Neural crest cell (in vitro differentiated cells): ENCODE measurements at places on chromosomes 11 and 22. TPM values are rescaled to one million over a fixed set of nuclear protein-coding genes. Genes with fewer than 3 reads are reported as not detected.

DNA sequence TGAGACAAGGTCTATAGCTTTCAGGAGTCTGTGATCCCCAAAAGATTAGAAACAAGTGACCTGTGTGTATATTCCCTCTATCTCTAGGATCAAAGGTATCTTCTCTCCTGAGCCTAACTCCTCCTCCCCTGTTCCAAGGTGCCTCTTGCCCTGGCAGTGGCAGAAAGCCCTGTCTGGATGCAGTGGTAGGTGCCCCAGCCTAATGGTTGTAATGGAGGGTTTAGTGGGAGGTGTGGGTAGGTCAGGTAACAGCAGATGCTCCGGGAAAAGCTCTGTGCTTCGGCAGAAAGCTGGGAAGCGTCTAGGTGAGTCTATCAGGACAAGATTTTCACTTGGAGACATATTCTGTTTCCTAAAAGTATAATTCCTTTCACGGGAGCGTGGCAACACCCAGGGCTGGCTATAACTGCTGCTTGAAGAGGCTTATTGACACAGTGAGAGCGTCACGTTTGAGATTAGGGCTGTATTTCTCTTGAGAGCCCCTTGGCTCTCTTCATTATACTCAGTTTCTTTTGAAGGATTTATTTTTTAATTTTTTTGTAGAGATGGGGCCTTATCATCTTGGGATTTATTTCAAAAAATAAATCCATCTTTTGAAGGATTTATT is 49.5 kb downstream of the PRR5L start:
- no peak overlapping the region for H3K4me3 ChIP-seq
- H3K4me1 ChIP-seq: peaks cover 19% of the 10 kb centered on the region
- H3K27me3 ChIP-seq: no peaks in the 10 kb centered on the region
- H3K27ac ChIP-seq: no peak overlapping the region

DNA sequence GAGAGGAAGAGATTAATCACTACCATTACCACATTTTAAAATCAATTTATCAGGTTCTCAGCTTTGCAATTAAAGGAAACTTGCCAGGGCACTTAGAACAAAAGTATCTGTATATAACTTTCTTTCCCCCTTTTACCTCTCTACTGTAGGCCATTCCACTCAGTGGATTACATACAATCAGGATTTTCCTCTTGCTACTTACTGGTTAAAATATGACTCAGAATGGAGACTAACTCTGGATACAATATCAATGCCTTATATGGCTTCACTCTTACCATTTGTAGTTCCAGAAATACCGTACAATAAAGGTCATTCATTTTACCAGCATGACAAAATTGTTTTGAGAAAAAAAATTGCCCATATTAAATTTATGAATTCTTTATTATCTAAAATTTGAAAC is 706.8 kb downstream of the KCNA4 start:
- H3K36me3 ChIP-seq: no peaks in the 10 kb centered on the region
- peaks cover 5% of the 10 kb centered on the region for H3K4me1 ChIP-seq
- H3K27ac ChIP-seq: no peak overlapping the region
- no peaks in the 10 kb centered on the region for H3K27me3 ChIP-seq

GRCh38 chr22:35872451-35872850 is 154.8 kb downstream of the APOL5 start:
- no peak overlapping the region for H3K27ac ChIP-seq
- peaks cover 3% of the 10 kb centered on the region for H3K36me3 ChIP-seq
- no peaks in the 10 kb centered on the region for H3K27me3 ChIP-seq
- no peak overlapping the region for H3K4me3 ChIP-seq
- no peak for DNase-seq
- peaks cover 9% of the 10 kb centered on the region for H3K4me1 ChIP-seq

- no peak for DNase-seq
- H3K36me3 ChIP-seq: peaks cover 20% of the 10 kb centered on the region
- peak overlapping the region; percentile 56 for H3K4me3 ChIP-seq
- peaks cover 79% of the 10 kb centered on the region for H3K4me1 ChIP-seq
Observed at GRCh38 chr11:44833877-44834452, 107.2 kb downstream of the TSPAN18 start.

GRCh38 chr11:57325735-57326048 is 940 bp upstream of the TNKS1BP1 start:
- no peak for DNase-seq
- H3K27me3 ChIP-seq: no peaks in the 10 kb centered on the region
- peak overlapping the region; percentile 95 for H3K4me3 ChIP-seq
- peaks cover 58% of the 10 kb centered on the region for H3K4me1 ChIP-seq
- peaks cover 34% of the 10 kb centered on the region for H3K36me3 ChIP-seq

GRCh38 chr11:109130910-109131309 is 291.1 kb upstream of the C11orf87 start:
- H3K27me3 ChIP-seq: no peaks in the 10 kb centered on the region
- H3K27ac ChIP-seq: no peak overlapping the region
- no peaks in the 10 kb centered on the region for H3K4me1 ChIP-seq
- no peak for DNase-seq

GRCh38 chr22:26535603-26535908 is 23.3 kb upstream of the TFIP11 start:
- no peak overlapping the region for H3K4me3 ChIP-seq
- H3K36me3 ChIP-seq: no peaks in the 10 kb centered on the region

GRCh38 chr11:57278721-57279095 is 41.7 kb upstream of the APLNR start:
- H3K27ac ChIP-seq: no peak overlapping the region
- H3K36me3 ChIP-seq: no peaks in the 10 kb centered on the region
- H3K27me3 ChIP-seq: no peaks in the 10 kb centered on the region
- DNase-seq: no peak
- no peak overlapping the region for H3K4me3 ChIP-seq
- peaks cover 8% of the 10 kb centered on the region for H3K4me1 ChIP-seq

GRCh38 chr11:119081682-119082260 is 2.9 kb upstream of the HMBS start:
- no peaks in the 10 kb centered on the region for H3K27me3 ChIP-seq
- H3K36me3 ChIP-seq: peaks cover 5% of the 10 kb centered on the region
- peak overlapping the region; percentile 14 for H3K4me3 ChIP-seq

TSGA10IP gene
- 1.8 and 2.7 TPM in 2 replicates for total RNA-seq

A4GALT gene
- 0.35 and 0.39 TPM in 2 replicates for total RNA-seq

POU2AF1 gene
- total RNA-seq: not detected in 2 replicates

MPEG1 gene
- total RNA-seq: not detected in 2 replicates

HBB gene
- total RNA-seq: not detected in 2 replicates

SLC22A6 gene
- total RNA-seq: not detected in 2 replicates

CARD18 gene
- total RNA-seq: not detected in 2 replicates

SCGB1D2 gene
- not detected in 2 replicates for total RNA-seq
